ENCODE measurements at places on chromosomes 5 and 9.

DNA sequence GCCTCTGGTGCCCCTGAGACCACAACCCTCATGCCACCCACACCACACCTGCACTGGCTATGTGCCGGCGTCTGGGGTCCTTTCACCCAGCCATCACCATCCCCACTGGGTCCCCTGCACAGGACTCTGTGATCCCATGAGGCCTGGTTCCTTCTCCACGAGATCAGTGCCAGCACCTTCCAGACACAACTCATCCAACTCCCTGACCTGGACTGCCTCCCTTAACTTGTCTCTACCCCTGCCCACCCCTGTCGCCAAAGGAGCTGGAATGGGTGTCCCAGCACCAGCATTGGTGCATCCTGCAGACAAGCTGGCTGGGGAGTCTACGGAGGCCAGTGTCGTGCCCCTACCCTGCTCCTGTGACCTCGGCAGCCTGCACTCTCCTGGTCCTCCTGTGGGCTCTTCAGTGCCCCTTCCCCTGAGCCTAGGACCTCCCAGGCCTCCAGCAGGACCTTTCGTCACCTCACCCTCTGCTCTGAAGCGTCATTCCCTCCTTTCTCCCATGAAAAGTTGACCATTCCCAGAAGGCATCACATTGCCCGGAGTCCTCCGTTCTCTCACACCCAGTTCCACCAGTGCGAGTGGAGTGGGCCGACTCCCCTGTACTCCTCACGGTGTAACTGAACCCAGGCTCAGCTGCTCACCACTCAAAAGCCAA, 87.7 kb downstream of the NSUN2 start:
- DNase-seq: no peak

DNA sequence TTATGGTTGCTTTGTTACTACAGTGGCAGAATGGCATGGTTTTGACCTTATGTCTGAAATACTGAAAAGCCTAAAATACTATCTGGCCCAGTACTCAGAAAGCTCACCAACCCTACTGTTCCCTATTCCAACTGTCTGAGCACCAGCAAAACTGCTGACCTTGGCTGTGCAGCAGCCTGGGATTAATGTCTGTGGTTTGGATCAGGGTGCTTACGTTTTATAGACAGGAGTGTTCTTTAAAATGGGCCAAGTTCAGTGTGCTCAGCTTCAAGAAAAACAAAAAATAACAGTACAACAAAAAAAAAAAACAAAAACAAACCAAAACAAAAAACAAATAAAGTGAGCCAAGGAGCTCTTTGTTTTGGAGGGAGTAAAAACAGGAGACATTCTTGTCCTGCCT, 36.4 kb downstream of the SLC28A3 start:
- no peak for DNase-seq

DNA sequence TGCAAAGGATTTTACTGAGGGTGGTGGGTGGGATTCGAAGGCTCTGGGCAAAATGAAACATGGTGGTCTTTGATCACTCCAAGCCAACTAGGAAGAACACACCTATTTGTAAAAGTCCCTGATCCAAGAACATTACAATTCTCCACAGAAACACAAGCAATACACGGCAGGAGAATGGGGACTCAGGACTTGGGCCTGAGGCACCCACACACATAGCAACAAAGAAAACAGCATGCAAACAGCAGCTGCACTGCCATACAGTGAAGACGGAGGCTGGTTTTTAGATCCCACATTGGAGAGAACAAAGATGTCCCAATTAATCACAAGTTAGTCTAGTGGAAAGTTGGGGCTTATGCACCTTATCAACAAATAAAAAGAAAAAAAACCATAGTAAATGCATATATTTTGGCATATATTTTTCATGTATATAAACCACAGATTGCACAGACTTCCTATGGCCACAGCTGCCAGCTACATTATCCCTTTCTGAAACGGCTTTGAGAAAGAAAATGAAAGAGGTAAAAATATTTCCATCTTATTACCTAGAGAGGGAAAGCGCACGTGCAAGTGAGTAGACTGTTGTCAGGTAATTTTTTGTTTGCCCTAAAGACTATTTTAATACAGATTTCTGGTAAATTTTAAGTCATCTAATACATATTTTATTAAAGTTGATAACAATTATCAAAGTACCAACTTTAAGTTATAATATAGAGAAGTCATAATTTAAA, 410.9 kb downstream of the BNC2 start:
- DNase-seq: no peak

GRCh38 chr5:9589049-9589835, 40.9 kb downstream of the TAS2R1 start:
- DNase-seq: no peak

- DNase-seq: no peak
These were observed 22.2 kb downstream of the SCAI start for GRCh38 chr9:125121146-125121545.

- no peak for DNase-seq
These were observed 79.1 kb downstream of the AOPEP start for GRCh38 chr9:94805585-94805984.

- no peak for DNase-seq
These were observed 148.3 kb upstream of the NR3C1 start for GRCh38 chr5:143551820-143552251.

DNA sequence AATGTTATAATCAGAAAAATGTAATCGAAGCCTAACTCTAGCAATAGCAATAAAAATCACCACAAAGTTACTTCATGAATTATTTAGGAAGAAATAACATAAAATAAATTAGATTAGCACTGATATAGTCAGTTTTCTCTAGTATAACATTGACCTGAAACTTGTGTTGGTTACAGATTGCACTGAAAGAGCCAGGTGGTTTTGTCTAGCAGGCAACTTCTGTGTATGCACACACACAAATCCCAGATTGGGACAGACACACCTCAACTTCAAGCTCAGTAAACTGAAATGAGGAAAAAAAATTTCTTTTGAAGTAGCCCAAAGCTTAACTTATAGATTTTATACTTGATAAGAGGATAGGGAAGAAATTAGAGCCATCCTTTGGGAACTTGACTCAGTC, 129.3 kb downstream of the EFNA5 start:
- DNase-seq: no peak

DNA sequence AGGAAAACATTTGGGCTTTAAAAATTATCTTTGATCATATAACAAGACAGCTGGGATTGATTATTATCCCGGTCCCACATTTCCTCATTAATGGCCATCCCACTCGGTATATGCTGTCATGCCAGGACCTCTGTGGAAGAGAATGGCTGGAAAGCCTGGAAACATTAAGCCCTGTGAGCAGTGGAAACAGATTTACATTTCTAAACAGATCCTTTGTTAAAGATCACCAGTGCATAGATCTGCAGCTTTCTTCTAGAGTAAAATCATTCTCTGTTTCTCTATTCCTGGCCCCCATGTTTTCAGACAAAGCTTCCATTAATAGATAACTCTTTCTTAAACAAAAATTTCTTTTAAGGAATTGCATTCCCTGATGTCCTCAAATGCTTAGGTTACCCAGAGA, 152.2 kb downstream of the CAVIN4 start:
- DNase-seq: no peak

GRCh38 chr9:77841739-77842386, 189.7 kb downstream of the GNAQ start:
- no peak for DNase-seq

DNA sequence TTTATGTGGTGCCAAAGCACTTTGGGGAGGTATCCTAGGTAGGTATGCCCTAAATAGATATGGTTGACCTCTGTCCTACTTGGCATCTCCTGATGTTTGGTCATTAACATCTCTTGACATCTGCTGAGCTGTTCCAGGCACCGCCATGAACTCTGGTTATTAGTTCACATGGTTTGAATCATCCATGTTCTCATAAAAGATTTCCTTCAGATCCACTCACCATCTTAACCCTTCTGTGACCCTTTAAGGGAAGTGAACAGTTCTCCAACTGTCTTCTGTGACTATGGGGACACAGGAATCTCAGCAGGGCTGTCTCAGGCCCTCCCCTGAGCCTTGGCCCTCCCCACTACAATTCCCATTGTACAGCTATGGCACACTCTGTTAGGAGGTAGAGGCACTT, 167.7 kb downstream of the CDH6 start:
- peak; percentile 26 for DNase-seq

DNA sequence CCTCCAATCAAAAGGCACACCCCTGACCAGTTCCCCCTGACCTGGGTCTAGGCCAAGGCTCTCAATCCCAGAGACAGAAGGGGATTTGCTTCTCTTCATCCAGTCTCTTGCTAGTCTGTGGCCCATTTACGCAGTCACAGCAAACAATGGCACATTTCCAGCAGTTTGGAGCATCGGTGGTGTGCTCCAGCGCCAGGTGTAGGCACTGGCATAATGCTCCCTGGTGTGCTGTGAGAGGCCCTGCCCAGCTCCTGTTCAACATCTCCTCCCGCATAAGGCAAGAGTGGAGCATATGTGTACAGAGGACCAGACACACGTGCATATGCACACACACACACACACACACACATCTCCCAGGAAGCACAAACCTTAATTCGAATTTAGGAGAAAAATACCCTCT, 79.5 kb upstream of the ERCC6L2 start:
- DNase-seq: no peak

- DNase-seq: peak; percentile 72
These were observed 11.5 kb downstream of the PDLIM4 start for GRCh38 chr5:132268769-132269551.

DNA sequence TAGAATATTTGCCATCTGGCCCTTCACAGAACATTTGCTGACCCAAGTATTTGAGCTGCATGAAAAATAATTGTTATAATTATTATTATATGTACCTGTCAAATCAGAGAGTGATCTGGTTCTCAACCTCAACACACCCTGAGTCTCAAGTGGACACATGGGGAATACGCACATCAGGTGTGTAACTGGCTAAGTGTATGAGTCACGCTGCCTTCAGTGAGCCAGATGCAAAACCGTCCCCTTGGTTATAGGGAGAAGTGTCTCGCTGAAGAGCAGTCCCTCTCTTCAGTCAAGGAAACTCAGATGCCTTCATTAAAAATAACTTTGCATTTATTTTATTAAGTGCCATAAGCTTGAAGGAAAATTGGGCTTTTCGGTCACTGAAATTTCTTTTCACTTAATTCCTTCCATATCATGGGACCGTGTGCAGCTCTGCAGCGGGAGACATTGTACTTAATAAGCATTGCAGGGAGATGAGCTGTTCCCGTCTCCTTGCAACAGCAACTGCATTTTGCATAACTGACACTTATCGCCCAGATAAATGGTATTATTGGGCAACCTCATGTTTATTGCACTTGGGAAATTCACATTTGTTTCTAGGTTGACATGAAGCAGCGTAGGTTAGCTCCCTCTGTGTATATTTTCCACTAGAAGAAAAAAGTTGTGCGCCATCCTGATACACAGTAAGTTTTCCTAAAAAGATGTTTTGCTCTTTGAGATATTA, 512.3 kb upstream of the DAP start:
- no peak for DNase-seq

DNA sequence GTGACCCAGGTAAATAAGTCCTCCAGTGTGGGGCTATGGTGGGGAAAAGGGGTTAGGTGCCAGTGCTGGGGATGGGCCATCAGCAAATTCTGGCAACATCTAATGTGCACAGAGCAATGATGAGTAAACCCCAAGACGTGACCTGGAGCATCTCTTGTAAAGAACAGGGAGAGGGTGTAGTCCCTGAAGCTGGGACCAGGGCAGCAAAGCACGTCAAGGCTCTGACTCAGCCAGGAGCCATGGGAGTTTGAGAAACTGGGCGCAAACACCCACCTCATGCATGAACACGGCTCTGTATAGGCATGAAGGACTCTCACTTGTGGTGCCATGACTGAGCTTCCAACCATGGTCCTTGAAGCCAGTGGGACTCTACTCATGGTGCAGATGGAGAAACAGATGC, 51.8 kb downstream of the DUSP1 start:
- DNase-seq: no peak

GRCh38 chr9:135508211-135508820, 7.8 kb downstream of the MRPS2 start:
- no peak for DNase-seq

DNA sequence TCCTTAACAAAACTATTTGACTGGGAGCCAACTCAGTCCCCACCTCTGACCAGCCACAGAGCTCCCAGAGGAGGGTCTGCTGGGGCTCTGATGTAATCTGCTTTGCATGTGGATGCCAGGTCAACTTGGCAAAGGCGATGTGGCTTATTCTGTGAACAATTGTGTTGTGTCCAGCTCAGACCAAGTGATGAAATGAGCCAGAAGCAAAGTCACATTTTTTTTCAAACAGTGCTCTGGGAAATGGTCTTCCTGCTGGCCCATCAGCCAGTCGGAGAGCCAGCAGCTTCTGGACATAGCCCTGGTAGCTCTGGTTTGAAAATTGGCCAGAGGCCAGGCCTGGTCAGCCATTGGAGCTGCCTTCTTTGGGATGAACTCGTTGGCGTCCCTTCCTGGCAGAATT, 86.5 kb downstream of the ANGPTL2 start:
- DNase-seq: peak; percentile 42

- no peak for DNase-seq
These were observed 4.9 kb upstream of the NR5A1 start for GRCh38 chr9:124511891-124512805.

DNA sequence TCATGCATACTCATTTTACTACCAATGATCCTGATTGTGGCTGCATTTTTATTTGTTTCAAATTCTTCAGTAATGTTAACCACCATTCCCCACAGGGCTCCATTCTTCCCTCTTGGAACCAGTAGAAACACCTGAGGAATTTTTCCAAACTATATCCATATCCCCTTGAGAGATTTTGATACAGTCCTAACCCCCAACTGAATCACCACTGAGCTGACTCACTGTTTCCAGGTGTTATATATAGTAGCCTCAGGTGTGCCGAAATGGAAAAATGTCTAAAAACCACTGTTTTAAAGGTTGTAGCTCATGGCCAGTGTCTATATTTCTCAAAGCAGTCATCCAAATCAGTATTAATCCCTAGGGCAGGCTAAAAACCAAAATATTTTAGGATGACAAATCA, 85.2 kb downstream of the MRPS27 start:
- DNase-seq: no peak

DNA sequence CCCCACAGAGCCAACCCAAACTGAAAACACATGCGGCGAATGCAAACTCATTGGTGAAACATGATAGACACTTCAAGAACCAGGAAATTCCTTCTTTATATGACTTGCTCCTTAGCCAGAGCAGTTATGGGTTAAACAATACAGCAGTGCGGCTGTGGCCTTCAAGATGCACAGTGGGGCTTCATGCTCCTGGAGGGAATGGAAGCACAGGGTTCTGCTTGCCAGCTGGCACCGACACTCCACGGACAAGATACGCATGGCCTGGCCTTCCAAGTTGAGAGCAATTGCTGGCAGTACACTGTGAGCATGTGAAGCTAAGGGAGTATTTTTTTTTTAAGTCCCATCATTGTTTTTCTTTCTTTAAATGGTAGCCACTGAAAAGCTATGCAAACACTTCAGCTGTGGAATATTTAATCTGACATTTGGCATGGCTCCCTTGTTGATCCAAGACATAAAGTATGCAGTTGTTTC, 451.6 kb upstream of the CD180 start:
- no peak for DNase-seq

GRCh38 chr5:14674983-14675854, 10.7 kb downstream of the OTULIN start:
- DNase-seq: no peak

GRCh38 chr5:31107091-31107518, 86.4 kb upstream of the CDH6 start:
- DNase-seq: no peak

Measured in BE2C (cell line).